K562 (cell line): ENCODE measurements at places on chromosomes 3 and 15. TPM values are rescaled to one million over a fixed set of nuclear protein-coding genes. Genes with fewer than 3 reads are reported as not detected.

GRCh38 chr3:141051443-141052200 lies 475 bp downstream of the SPSB4 start:
- no peak for DNase-seq

GRCh38 chr3:196134691-196135090 lies 52.8 kb upstream of the TFRC start:
- no peak for DNase-seq

DNA sequence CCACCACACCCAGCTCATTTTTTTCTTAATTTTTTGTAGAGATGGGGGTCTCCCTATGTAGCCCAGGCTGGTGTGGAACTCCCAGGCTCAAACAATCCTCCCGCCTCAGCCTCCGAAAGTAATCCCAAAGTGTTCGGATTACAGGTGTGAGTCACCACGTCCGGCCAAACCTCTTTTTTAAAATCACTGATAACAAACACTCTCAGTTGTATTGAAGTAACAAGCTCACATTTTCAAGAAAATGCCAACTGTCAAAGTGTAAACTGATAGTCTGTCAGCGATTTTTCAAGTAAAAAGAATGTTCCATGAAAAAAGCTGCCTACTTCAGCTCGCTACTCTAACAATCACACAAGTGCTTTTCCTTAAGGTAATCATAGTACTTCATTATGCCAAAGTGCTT lies 33.4 kb downstream of the UBXN7 start:
- no peak for DNase-seq

- DNase-seq: no peak
Measured at GRCh38 chr3:185207481-185207880, 46.4 kb downstream of the EHHADH start.

GRCh38 chr3:158789592-158789991 lies 12.3 kb upstream of the MFSD1 start:
- peak; percentile 60 for DNase-seq

Gene CCR9
- total RNA-seq: not detected in 2 replicates
